ENCODE measurements at places on chromosomes 5 and 9.

- DNase-seq = no peak
These were observed 2.7 kb downstream of the NRG2 start for GRCh38 chr5:140040358-140040757.

- no peak for DNase-seq
These were observed 3.3 kb downstream of the HK3 start for GRCh38 chr5:176895831-176896230.

DNA sequence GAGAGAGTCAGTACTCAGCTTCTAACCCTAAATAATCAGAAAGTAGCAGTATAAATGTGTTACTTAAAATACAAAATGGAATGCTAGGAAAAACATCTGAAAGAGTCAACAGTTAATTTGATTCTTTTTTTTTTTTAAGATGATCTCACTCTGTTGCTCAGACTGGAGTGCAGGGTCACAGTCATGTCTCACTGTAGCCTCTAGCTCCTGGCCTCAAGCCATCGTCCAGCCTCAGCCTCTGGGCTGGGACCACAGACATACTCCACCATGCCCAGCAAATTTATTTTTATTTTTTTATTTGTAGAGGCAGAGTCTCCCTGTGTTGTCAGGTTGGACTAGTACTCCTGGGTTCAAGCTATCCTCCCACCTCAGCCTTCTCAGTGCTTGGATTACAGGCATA is 424.9 kb downstream of the IRX2 start:
- no peak for DNase-seq

DNA sequence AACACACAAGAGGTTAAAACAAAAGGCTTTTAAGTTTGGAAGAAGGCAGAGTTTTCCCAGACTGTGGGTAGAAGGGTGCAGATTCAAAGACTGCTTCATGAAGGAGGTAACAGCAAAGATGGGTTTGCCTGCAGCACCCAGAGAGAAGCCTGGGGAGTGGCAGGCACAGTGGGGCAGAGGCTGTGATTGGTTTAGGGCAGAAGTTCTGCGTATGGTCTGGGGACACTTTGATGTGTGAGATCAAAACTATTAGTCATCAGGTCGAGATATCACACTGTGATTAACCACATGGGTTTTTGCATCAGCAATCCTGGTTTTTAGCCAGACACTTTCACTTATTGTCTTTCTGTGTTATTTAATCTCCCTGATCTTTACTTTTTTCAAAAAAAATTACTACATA is 188.8 kb upstream of the GLRA1 start:
- no peak for DNase-seq

- no peak for DNase-seq
These were observed 4.4 kb downstream of the SLC22A4 start for GRCh38 chr5:132298298-132299212.

- DNase-seq = no peak
These were observed 125.2 kb downstream of the ZNF608 start for GRCh38 chr5:124621279-124621678.

GRCh38 chr9:114238891-114239875 is 83.7 kb upstream of the ORM1 start:
- no peak for DNase-seq

- DNase-seq = no peak
These were observed 162.8 kb downstream of the PJA2 start for GRCh38 chr5:109246841-109247592.

DNA sequence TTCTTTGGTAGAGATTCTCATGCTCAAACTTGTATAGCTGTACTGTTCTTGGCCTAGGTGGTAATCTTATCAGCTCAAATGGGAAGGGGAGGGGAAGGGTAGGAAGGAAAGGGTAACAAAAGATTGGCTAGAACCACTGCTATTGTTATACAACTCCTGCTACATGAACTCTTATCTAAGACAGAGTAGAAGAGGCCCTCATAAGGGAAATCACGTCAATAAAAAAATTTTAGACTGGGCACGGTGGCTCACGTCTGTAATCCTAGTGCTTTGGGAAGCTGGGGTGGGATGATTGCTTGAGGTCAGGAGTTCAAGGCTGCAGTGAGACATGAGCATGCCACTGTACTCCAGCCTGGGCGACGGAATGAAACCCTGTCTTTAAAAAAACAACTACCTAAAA is 15.9 kb downstream of the STOM start:
- no peak for DNase-seq

- DNase-seq = no peak
These were observed 361.9 kb upstream of the CDH6 start for GRCh38 chr5:30831605-30832004.

GRCh38 chr9:3650994-3651622 is 125.3 kb upstream of the RFX3 start:
- no peak for DNase-seq

GRCh38 chr9:134775081-134775951 is 105.3 kb upstream of the FCN2 start:
- DNase-seq = no peak

- DNase-seq = no peak
These were observed 684 bp downstream of the TOR1B start for GRCh38 chr9:129803676-129804060.

DNA sequence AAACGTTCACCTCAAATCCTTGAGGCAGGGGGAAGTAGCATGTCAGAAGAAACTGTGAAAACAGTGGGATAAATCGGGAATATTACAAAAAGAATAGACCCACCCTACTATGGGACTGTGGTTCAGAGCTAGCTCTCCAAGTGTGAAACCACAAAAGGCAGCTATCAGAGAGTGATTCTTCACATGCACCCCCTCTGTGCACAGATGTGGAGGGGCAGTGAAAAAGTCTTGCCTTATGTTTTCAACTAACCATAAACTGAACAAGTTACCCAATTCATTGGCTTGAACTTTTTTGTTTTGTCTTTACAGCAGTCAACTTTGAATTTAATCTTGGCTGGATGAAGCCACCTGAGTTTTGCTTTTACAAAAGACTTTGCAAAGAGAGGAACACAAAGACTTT is 98.8 kb upstream of the NR4A3 start:
- no peak for DNase-seq

- DNase-seq = no peak
These were observed 13.7 kb upstream of the CKMT2 start for GRCh38 chr5:81219389-81219788.

GRCh38 chr5:56019306-56020272 is 24.8 kb upstream of the IL6ST start:
- DNase-seq = no peak

DNA sequence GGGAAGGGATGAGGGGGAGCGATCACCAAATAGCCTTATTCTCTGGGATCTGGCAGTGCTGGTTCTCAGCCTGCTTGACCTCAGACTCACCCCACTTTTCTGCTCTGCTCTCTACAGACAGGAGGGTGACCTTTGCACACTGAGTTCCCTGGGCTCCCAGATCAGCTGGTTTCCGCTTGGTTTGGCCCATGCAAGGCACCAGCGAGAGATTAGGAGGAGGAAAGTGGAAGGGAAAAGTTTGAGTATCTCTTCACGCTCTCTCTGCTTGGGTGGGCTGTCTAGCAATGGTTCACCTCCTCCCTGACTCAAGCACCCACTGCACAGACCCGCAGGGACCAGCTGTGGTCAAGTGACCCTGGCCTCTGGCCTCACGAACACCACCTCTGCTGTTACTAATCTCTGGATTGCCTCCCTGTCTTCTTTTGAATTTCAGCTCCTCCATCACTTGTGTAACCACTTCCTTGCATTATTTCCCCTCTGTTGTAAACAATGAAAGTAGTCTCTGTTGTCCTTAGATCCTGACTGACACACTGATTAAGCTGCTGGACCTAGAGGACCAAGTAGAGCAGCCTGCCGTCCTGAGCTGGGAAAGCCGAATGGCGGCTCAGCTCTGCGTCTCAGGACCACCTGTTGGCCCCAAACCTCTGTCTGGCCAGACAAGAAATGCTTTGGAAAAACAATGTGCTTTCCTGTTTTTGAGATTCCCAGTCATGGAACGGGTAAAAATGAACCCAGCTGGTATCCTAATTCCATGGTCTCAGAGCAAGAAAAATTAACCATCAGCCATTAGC is 186.6 kb downstream of the CRB2 start:
- DNase-seq = no peak

- DNase-seq = no peak
These were observed 70.4 kb upstream of the SLC1A3 start for GRCh38 chr5:36535859-36536615.

DNA sequence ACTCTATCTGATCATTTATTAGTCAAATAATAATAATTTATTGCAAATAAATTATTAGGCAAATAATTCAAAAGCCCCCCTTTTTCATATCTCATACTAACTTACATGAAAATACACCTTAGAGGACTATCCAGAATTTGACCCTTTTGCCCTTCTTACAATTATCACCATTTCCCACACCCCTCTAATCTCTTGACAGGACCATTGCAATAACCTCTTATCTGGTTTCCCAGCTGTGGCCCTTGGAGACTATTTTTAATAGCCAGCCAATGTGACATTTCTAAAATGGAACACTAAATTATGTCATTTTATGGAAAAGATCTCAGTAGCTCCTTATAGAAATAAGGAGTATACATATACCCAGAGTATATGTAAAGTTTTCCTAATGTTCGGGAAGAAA is 588.4 kb upstream of the COX7C start:
- DNase-seq = no peak

DNA sequence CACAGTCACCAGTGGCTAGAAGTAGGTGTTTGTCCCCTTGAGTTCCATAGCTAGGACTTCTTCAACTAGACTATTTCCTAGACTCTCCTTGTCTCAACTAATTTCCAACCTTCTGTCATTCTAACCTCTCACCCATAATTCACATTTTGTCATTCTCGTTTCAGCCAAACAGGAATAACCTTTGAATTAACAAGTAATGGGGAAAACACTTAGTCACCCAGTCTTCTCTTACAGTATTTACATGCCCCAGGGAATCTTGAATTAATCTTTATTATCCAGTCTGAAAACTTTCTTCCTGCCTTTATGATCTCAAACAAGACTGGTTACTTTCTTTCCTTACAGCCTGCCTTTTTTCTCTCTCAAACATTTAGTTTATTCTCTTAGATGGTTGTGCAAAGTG is 63.3 kb upstream of the RUSC2 start:
- no peak for DNase-seq

GRCh38 chr9:34675869-34676268 is 13.4 kb upstream of the CCL27 start:
- DNase-seq = no peak

DNA sequence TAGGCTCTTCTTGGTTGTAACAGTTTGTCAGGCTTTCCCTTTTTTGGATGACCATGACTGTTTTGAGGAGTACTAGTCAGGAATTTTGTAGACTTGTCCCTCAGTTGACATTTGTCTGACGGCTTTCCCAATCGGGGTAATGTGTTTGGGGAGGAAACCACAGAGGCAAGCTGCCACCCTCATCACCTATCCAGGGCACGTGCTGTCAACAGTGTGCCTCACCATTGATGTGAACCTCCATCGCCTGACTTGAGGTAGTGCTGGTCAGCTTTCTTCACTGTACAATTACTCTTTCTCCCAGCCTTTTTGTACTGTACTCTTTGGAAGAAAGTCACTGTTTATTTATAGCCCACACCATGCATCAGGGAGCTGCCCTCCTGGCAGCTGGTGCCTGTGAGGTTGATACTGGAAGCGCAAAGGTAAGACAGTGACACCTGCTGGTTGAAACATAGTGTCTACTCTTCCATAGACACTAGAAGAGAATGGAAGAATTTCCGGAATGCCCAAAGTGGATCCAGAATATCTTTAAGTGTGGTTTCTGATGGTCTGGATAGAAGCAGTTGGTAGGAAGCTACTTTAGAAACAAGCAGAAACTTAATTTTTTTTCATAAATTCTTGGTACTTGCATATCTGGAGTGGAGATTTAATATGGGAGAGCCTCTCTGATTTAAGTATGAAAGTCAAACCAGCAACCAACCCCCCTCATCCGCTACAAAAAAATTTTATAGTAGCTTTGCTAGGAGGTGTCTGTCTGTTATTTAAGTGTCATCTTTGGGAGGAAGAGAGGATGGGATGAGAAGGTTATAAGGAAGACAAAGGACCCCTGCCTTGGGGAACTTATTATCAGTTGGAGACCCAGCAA is 69.3 kb downstream of the SNX30 start:
- no peak for DNase-seq

DNA sequence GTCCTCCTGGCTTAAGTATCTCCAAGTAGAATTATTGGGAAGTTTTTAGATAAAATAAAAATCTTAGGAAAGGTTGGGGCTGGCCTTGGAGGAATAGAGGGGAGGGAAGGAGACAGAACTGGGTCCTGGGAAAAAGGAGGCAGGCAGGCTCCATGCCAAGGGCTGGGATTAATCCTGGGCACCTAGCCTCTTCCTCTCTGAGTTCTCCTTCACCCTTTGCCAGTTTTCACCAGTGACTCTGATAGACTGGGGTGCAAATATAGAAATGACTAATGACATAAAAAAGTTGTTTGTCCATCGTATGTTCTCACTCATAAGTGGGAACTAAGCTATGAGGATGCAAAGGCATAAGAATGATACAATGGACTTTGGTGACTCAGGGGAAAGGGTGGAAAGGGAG is 81.9 kb downstream of the RMI1 start:
- no peak for DNase-seq

DNA sequence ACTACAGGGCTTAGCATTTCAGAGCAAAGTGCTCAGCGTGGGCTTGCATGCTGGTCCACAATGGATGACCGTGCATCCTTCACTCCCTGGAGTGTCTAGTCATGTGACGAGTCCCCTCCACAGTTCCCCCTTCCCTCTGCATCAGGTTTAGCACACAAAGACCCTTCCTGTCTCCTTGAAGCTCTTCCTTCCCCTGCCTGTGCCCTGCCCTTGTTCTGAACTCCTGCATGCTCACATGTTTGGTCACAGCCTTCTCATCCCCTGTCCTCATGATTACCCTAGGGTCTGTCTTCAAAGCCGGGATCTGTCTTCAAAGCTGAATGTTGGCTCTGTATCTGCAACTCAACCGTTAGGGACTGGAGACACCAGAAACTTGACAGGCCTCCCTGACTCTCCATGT is 388.9 kb downstream of the SEMA5A start:
- DNase-seq = no peak

DNA sequence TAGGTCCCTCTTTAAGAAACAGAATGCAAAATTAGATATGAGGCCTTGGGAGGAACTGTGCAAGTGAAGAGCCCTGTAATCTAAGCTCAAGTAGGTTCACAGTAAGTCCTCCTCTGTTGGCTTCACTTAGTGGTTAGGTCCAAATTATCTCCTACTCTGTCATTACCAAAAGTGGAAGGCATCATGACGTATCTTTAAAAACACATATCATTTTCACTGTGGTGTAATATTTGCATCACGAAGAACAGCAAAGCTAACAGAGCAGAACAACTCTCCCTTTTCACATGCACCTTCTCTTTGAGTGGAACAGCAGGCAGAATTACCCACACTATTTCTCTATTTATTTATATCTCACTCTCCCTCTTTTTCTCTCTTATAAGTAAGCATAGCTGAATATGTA is 240.5 kb upstream of the CCNH start:
- DNase-seq = no peak

GRCh38 chr5:616484-617039 is 4.4 kb downstream of the CEP72 start:
- DNase-seq = no peak

DNA sequence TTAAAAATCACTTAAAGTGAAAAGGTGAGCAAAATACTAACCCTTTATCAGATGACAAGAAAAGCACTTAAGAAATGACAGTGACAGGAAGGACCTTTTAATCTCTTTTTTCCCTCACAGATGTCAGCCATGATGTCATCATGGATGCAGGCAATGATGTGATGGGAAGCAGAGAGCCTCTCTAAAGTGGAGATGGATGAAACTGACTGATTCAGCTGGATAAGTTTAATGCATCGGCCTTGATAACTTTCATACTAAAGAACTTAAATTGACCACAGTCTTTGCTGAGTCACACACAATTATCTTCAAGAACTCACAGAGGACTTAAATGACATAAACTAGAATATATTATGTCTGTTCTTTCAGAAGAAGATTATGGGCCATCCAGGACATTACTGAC is 153.2 kb upstream of the FGF10 start:
- no peak for DNase-seq

GRCh38 chr9:134204041-134204440 is 39.7 kb upstream of the RNU6ATAC start:
- DNase-seq = no peak

All from esophagus squamous epithelium (tissue), 5 donors.